ENCODE measurements at places on chromosomes 6 and 20. TPM values are rescaled to one million over a fixed set of nuclear protein-coding genes. Genes with fewer than 3 reads are reported as not detected.
A peak's percentile ranks its signal among the peaks of the same experiment; 100 is the strongest.

GRCh38 chr6:16396497-16397319 is 158.3 kb downstream of the GMPR start:
- no peak for DNase-seq

DNA sequence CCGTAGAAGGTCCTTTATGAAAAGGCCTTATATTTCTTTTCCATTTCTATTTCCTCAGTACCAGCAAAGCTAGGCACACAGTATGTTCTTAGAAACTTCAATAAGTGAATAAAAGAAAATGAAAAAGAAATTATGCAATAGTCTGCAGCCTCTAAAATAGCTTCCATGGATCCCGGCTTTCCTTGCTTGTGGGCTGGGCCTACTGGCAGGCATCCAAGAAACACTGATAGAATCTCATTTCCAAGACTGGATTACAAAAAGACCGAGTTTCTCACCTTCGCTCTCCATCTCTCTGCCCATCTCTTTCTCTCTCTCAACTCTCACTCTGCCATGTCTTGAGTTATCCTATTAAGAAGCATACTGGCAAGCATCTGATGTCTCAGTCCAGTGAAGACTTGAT is 187.5 kb upstream of the FKBP1C start:
- no peak for DNase-seq

SMOC2 gene
- total RNA-seq, result 31.7 TPM

DNA sequence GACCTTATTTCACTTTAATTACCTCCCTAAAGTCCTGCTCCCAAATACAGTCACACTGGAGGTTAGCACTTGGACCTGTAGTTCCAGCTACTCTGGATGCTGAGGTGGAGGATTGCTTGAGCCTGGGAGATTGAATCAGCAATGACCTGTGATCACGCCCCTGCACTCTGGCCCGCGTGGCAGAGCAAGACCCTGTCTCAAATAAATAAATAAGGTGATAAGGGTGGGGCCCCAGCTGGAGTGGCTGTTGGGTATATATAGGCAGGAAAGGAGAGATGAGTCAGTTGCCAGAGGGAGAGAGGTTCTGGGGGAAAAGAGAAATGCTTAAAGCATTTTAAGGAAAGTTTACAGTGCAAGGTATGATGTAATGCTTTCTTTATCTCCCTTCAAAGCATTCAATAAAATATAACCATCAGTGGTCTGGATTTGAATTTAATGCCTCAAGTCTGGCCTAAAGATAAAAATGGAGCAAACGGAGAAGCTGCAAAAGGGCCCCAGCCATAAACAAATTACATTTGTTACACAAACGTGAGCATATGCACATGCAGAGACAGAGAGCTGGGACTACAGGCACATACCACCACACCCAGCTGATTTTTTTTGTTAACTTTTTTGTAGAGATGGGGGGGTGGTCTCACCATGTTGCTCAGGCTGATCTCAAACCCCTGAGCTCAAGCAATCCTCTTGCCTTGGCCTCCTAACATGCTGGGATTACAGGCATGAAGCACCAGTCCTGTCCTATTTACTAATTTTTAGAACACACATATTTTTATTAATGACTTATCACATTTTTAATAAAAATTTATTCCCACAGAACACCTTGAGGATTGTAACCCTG is 6.1 kb upstream of the PM20D2 start:
- DNase-seq, result no peak

DNA sequence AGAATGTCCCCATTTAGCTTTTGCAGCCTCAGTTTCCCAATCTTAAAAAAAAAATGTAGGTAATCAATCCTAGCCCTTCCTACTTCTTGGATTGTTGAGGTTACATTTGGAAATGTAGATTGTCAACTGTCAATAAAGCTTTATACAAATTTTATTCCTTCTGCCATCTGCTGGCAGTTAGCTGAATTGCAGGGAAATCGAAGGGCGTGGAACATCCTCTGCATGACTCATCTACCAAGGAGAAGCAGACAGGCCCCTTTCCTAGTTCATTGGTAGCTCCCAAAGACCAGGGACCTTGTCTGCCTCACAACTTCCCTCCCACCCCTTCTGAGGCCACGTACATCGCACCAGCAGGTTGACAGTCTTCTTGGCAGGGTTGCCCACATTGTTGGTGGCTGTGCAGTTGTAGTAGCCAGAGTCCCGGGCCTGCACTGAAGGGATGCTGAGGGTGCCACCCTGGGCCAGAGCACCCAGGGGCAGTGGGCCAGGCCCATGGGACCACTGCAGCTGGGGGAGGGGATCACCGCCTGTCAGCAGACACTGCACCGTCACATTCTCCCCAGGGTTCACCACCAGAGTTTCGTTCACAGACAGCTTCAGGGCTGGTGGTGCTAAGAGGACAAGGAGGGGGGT is 43.6 kb downstream of the MDGA1 start:
- no peak for DNase-seq

CNKSR3 gene
- total RNA-seq, result 16.8 TPM

DNA sequence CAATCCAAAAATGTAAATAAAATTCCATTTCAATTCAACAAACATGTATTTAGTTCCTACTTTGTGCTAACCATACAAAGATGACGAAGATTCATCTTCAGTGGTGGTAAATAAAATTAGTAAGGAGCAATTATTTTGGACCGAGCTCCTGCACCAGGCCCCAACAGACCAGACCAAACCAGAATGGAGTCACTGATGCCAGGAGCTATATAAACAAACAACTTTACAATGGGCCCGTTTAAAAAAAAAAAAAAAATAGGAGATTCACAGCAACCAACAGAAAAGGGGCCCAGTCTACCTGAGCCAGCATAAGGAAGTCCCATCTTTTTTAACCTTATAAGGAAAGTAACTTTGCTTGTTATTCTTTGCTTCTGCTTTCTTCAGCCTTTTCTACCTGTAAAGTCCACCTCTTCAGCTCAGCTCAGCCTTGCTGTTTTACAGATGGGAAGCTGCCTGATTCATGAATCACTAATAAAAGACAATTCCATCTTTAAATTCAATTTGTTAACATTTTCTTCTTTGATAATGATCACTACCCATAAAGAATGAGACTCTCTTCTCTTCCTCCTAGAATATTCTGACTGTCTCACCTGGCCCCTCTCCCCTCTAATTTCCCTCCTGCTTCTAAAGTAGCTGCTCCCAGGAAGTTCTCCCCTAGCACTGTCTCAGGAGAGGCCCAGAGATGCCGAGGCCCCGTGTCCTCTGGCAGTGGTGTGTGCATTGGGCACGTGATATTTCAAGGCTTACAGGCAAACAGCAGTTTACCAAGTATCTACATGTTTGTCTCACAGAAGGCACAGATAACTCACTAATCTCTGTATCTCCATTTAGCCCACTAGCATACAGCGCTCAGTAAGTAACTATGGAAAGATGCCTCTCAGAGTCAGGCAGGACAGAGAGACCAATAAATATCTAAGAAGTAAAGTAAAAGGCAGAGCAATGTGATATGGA is 8.4 kb downstream of the MBOAT1 start:
- no peak for DNase-seq

- no peak for DNase-seq
Measured at GRCh38 chr20:44228465-44229258, 18.1 kb upstream of the OSER1 start.

ADGB gene
- total RNA-seq, result not detected

- DNase-seq, result no peak
Measured at GRCh38 chr6:126335210-126335609, 4.7 kb upstream of the CENPW start.

DNA sequence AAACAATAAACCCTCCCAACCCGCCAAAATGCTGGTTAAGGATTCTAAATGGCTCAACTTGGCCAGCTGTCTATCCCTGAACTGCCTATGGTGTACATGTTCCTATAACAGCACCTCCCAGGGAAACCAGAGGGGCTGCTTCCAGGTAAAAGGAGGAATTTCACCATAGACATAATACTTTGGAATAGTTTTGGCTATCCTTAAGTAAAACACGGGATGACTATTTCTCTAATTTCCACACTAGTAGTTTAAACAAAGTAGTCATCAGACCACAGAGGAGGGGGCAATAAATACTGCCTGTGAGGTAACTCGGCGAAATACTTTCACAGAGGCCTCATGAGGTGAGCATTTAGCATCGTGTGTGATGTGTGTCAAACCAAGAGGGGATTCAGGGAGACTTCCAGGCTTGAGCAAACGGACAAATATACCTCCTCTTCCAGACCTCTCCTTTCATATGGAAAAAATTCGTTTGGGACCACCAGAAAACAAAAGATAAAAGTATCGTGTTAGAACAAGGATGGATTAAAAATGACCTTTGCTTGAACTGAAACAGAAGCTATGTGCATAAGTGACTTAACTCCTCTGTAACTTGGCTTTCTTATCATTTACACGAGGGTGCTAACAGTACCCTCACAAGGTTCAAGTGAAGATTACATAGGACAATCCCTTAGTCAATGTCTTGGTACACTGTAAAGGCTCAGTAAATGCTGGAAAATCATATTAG is 1.0 kb upstream of the XRN2 start:
- DNase-seq, result no peak

SYCP2 gene
- total RNA-seq, result 0.56 TPM

COL21A1 gene
- 13.6 TPM for total RNA-seq

- no peak for DNase-seq
Measured at GRCh38 chr20:34768096-34768495, 57.4 kb downstream of the NCOA6 start.

DNA sequence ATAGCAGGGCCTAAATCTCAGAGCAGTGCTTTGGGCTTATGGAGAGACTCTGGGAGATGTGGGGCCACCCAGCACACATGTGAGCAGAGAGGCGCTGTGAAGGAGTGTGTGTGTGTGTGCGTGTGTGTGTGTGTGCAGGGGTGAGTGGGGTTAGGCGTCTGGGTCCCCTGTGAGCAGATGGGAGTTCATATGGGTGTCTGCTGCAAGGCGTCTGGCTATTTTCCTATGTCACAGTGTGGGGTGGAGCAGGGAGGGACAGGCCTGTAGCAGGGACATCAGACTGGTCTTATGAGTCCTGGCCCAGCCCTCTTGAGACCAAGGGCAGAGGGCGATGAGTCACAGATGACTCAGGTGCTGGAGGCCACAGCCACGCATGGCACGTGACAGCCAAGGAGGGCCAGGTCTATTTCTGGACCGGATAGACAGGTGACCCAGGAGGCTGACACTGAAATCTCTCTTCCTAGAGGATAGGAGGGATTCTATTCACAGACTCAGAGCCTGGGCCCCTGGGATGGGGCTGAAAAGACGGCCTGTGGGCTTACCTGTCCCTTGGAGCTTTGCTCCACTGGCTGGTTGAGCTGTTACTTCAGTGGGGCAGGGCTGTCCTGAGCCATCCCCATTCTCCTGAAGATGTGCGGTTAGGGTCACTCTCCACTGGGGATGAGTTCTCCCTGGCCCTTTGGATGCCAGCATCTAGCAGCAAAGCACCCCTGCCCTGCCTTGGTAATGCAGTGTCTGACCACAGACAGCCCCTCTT is 28.9 kb downstream of the VEGFA start:
- peak; percentile 73 for DNase-seq

- DNase-seq, result no peak
Measured at GRCh38 chr6:107689951-107690642, 134.0 kb downstream of the SCML4 start.

- no peak for DNase-seq
Measured at GRCh38 chr6:129498950-129499842, 210.8 kb downstream of the ARHGAP18 start.

LRRC73 gene
- total RNA-seq, result 0.41 TPM

DNA sequence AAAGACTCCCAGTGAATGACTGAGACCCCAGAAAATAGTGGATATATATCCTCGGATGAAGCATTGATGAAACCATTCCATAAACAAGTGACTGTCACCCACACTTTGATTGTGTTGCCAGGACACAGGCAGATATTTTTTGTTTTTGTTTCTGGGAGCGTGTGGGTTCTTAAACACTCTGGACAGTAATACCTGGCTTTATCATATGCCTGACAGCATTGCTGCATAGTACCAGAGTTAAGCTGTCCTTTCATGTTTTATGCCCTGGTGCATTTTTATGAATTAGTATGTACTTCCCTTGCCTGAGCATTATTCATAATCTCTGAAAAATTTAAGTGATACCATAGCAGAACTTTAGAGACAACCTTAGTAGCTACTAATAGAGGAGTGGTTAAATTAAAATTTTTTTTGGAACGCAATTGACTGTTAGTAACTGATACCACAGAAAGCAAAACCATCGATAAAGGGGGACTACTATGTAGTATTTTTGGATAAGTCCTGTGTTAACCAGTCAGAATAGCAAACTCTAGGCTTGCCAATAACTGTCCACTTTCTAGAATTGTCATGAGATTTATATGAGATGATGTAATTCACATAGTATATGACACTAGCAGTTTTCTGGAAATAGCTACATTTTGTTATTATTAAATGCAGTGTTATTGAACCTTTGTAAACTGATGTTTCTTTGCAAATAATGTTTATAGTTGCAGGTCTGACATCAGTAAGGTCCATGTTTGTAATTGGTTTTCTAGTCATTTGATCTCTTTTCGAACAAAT is 30.4 kb downstream of the SENP6 start:
- no peak for DNase-seq

DNA sequence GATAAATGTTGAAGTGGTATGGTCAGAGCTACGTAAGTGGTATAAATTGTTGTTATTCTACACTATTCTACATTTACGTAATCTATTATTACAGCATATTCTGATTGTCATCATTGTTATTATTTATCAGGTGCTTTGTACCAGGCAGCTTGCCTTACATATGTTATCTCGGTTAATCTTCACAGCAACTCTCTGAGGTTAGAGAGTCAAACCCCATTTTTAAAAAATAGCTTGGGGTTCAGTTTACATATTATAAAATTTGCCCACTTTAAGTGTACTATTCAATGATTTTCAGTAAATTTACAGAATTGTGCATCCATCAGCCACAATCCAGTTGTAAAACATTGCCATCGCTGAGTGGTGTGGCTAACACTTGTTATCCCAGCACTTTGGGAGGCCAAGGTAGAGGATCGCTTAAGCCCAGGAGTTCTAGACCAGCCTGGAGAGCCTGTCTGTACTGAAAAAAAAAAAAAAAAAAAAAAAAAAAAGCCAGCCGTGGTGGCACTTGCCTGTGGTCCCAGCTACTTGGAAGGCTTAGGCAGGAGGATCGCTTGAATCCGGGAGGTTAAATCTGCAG is 35.5 kb downstream of the PPP1R16B start:
- no peak for DNase-seq

- no peak for DNase-seq
Measured at GRCh38 chr6:142537612-142538478, 236.0 kb downstream of the ADGRG6 start.

DNA sequence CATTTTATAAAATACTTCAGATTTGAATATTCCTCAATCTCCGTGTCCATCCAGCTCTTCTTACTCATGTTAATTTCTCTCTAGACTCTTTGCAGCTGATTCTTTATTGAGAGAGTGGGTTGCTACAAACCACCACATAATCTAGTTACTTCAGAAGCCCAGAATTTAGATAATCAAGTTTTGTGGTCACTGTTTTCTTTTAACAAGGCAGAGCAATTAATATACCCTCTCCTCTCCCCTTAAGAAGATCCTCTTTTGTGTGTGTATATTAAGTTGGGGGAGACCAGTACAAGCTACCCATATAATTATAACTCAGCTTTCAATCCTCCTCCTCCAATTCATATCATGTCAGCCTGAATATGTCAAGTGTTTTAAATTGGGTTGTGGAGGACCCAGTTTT is 95.1 kb downstream of the IRAK1BP1 start:
- no peak for DNase-seq

Data from right atrium auricular region (tissue), 2 donors.